ENCODE measurements at places on chromosomes 1 and 21.

DNA sequence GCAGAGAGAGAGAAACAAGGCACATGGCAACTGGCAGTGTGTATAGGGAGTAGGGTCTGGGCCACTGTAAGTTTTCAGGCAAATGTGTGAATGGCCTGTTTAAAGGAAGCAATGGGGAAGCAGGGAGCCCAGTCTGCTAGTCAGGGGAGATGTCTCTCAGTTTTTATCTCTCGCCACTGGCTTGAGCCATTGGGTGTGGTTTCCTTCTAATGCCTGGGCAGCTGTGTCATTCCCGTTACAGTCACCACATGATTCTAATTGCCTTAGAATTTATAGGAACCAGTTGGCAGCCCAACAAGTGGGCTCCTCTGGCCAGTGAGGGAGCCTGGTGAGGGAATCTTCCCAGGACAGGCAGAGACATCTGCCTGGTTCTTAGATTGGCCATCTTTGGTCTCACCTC lies 182.4 kb downstream of the DISC1 start:
- DNase-seq: peak; percentile 51

DNA sequence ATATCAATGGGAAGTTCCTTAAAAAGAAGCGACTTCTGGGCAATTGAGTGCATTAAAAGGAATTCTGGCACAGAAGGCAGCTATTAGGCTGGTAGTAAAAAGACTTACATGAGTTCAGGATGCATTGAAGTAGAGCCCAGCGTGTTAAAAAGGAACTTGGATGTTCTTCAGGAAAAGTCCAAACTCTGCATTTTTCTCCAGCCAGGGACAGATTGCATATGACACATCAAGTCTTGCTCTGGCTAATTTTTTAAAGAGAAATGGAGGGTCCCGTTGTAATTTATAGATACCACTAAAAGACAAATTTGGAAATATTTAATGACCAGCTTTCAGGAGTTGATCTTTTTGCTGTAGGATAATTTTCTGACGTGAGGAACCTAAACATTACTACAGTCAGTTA lies 1.2 kb downstream of the TPRG1L start:
- DNase-seq: no peak

DNA sequence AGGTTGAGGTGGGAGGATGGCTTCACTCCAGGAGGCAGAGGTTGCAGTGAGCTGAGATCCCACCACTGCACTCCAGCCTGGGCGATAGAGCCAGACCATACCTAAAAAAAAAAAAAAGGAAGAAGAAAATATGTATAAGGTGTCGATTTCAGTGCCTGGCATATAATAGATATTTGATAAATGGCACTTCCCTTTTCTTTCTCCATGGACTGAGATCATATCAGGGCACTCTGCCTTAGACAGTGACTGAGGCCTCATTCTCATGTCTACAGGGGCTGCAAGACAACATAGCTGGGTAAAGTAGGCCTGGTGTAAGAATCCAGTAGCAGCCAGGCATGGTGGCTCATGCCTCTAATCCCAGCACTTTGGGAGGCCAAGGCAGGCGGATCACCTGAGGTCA lies 21.2 kb downstream of the PCAT6 start:
- DNase-seq: no peak

GRCh38 chr1:21875621-21876063 lies 61.5 kb downstream of the HSPG2 start:
- no peak for DNase-seq

DNA sequence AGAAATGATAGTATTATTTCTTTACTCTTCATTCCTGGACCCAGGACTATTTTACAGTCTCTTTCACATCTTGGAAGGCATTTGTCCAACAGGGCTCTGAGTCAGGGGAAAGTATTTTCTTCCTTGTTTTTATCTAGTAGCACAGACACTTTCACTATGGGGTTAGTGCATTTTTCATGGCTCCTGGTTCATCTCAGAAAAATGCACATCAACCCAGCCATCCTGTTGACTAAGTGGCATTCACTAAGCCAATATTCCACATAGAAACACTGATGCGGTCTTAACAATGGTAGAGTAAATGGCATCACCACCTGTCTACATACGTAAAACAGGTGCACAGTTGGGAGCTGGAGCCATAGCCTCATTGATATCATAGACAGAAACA lies 87.4 kb upstream of the C1orf21 start:
- DNase-seq: peak; percentile 95

DNA sequence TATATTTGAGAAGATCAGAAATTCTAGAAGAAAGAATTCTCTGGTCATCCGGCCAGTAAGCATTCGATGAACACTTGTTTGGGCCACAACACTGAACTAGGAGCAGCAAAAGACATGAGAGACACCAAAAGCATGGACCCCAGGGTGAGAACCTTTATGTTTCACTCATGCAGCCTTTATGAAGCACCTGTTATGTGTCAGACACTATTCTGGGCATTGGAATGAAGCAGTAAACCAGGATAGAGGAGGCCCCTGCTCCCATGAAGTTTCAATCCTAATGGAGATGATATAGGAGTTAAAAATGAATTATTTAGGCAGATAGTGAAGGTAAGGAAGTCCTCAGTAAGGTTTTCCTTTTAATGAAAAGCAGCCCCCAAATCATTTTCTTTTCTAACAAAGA lies 43.6 kb downstream of the OLFML3 start:
- no peak for DNase-seq

GRCh38 chr1:160363951-160364735 lies 2.7 kb upstream of the NHLH1 start:
- no peak for DNase-seq

GRCh38 chr1:71046891-71047634 lies 553 bp downstream of the PTGER3 start:
- peak; percentile 11 for DNase-seq

DNA sequence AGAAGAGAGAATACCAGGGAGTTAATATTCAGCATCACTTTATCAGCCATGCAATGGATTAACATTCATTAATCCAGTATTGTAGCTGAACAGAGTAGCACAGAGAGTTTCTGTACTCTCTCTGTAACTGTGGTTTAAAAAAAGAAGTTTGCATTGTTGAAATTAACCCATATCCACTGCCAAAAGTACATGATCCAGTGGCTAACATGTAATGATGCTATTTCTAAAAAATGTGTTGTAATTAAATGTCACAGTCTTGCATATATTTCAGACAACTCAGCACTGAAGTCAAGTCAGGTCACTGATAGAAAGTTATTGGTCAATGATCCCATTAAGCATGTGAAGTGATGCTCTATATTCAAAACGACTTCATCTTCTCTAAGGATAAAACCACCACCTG lies 141.3 kb downstream of the NRIP1 start:
- DNase-seq: peak; percentile 81

DNA sequence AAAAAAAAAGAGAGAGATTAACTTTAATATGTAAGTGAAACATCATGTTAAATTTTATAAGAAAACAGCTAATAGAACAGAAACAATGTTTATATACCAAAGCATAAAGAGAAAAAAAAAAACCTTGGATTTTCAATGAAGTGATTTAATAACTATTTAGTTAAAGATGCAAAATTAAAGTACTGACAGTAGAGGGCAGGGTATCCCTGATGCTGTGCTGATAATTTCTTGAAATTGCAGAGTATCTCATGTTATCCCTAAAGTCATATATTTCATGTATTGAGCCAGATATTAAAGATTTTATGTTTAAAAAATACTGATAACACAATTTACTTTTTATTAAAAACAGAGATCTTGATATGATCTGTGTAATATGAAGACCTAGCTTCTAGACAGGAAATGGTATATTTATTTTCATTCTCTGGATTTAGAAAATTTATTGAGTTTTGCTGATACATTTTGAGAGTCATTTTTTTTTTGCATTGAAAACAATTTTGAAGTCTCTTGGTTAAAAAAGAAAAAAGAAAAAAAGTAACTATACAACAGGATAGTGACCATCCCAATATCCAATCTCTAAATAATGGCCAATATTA lies 273.2 kb downstream of the USP25 start:
- peak; percentile 52 for DNase-seq
